ENCODE measurements at places on chromosomes 3 and 15.

DNA sequence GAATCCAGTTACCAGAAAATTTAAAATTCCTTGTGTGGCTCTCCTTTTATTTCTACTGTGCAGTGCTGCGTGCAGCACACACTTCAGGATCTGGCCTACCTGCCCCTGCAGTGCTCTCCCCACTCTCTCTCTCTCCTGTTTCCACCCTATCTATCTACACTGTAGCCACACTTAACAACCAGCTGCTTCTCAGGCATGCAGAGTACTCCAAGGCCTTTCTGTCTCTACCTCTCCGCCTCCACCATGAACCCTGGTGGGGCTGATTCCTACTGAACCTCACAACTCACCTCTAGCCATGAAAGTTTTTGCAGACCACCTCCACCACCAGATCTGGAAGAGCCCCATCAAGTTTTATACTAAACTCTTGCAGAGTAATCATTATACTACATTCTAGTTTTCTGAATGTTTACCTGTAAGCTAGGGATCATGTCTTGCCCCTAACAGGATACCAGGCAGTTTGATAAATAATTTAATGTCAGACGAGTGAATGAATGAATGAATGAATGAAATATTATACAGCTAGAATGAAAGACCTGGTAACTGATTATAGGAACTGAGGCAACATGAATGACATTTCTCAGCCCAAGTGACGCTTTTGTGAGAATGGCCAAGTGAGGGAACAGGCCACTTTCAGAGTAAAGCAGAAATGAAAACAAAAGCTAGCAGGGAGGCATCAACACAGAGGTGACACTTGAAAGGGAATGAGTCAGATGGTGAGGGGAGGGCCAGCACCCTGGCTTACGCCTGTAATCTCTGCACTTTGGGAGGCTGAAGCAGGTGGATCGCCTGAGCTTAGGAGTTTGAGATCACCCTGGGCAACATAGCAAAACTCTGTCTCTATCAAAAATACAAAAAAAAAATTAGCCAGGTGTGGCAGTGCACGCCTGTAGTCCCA is 363.5 kb downstream of the FOXP1 start:
- no peak for DNase-seq

DNA sequence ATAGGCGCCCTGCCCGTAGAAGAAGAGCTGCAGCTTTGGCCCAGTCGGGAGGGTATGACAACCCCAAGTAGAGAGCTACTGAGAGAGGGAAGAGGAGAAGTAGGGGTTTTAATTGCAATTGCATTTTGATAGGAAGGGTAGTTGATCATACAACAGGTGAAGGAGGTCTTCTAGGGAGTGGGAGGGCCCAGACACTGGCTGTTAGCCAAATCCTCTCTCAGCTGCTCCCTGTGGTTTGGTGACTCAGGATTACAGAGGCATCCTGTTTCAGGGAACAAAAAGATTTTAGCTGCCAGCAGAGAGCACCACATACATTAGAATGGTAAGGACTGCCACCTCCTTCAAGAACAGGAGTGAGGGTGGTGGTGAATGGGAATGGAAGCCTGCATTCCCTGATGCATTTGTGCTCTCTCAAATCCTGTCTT is 408.9 kb upstream of the THBS1 start:
- DNase-seq: no peak

DNA sequence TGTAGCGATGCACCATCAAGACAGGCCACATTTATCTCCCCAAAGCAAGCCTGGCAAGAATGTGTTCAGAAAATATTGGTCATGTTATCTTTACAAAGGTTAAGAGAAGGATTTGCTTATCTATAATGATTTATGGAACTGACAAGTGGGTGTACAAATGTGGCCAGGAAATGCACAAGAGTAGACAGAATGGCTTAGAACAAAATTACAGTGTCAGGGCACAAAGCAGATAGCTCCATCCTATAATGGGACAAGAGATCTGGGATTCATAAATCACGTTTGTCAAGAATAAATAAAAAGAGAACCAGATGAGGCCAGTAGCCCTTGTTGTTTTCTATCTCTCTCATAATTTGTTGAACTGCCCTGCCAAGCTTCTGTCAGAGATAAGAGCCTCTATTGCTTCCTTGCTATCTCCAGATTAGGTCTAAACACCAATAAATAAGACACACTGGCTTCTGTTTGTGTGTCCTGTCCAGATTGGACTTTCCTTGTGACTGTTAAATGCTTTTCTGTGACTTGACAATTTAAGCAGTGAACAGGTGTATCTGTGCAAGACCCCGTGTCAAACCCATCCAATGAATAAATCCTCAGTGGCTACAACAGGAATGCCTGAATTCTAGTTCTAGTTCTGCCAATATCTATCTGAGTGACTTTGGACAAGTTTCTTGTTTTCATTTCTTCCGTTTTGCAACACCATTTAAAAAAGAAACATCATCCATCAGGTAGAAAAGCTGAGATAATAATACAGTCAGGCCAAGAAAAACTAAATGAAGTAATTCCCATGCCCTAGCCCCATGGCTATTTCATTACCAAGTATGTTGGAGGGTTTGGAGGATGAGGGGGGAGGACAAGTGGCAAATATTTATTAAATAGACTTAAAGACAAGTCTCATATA is 157.2 kb downstream of the DCLK3 start:
- no peak for DNase-seq

GRCh38 chr15:62742409-62743171 is 300.0 kb upstream of the TPM1 start:
- no peak for DNase-seq

DNA sequence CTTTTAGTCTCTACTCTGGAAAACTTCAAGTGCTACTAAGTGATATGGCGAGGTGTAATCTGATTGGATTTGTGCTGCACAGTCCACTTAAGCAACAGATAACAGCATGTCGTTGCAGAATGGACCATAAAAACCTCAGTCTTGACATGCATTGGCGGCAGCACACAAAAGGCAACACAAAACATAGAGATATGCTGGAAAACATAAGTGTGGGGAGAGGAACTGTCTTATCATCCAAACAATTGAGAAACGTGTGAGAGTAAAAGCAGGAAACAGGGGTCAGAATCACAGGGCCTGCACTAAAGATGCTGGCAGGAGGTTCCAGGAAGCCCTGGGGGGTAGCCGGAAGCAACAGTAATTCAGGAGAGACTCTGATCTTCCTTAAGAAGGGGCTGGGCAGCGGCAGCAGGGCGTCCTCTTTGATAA is 82.1 kb downstream of the CGNL1 start:
- no peak for DNase-seq

DNA sequence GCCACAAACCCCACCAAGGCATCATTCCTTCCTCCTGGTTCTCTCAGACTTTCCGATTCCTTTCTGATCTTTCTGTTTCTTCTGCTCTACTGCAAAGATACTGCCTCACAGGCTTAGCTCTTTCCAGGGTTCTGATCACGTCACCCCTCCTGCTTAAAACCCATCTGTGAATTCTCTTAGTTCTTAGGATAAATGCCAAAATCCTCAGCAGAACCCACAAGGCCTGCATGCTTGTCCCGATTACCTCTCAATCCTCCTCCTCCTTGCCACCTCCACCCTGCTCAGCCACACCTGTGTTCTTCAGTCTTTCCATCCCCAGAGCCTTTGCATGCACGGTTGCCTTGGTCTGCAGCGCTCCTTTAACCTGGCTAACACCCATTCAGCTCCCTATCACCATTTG is 84.0 kb downstream of the SRGAP3 start:
- DNase-seq: no peak

- no peak for DNase-seq
These were observed 217.8 kb downstream of the SOX2 start for GRCh38 chr3:181929501-181929900.

DNA sequence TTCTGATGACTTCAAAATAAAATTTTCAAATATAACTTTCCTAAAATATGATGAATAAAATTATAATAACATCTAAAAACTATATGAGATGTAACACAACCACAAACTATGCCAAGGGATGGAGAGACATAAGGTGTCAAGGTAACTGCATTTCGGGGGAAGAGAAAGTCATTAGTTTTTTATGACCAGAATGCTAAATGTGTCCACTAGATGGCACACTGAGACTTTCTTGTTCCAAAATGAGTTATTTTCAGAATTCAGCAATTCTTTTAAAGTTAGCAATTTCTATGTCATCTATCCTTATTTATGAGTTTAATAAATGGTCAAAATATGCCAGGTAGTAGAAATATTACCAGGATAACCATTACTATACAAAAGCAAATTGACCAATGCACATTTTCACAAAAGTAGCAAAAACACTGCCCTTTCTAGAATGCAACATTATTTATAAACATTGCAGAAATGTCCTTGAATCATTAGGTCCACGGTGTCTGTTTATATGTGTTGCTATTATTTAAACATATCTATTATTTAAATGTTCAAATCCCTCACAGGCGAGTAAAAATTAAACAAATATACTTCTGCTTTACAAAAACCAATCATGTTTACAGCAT is 374.2 kb downstream of the PLCL2 start:
- no peak for DNase-seq

- DNase-seq: no peak
These were observed 189.9 kb downstream of the TCF12 start for GRCh38 chr15:57108296-57108695.

DNA sequence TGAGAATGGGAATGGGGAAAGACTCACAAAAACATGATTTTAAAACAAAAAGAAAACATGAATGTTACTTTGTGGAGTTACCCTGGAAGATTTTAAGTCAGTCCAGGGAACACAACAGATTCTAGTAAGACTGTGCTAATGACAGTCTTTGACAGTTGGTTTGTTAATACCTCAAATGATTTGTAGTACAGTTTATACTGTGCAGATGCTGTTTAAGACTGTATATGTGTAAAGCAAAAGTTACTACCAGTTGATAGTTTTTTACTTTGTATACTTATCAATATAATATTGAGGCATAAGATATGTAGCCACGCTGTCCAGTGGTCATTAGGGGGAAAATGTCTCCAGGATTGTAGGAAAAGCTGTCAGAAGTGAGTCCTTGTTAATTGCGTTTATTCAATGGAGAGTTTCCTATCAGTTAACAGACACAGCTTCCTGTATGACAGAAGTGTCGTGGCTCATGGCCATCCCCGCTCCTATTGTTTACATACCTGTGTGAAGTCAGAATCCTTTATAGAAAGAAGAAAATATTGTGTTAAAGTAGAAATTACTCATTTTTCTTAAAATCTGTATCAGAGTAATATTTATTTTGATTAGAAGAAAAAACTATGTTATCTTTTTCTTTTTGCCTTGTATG is 36.0 kb downstream of the NKIRAS1 start:
- no peak for DNase-seq

GRCh38 chr3:72266016-72266370 is 481.0 kb upstream of the PROK2 start:
- no peak for DNase-seq

GRCh38 chr3:24272875-24273274 is 221.8 kb downstream of the THRB start:
- no peak for DNase-seq

DNA sequence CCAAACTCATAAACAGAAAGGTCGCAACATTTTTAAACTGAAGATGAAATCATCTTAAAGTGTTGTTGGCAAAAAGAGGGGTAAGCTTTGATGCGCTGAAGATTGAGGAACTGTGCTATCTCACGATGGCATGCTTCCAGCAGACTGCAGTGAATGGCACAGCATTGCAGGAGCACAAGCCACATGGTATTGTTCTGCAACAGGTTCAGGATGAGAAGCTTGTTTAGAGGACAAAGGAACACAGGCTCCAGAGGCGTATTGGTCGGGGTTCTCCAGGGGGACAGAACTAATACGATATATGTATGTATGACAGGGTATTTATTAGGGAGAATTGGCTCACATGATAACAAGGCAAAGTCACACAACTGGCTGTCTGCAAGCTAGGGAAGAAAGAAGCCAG is 13.8 kb upstream of the PLD1 start:
- no peak for DNase-seq

- no peak for DNase-seq
These were observed 69.9 kb downstream of the LRIG1 start for GRCh38 chr3:66430876-66431275.

DNA sequence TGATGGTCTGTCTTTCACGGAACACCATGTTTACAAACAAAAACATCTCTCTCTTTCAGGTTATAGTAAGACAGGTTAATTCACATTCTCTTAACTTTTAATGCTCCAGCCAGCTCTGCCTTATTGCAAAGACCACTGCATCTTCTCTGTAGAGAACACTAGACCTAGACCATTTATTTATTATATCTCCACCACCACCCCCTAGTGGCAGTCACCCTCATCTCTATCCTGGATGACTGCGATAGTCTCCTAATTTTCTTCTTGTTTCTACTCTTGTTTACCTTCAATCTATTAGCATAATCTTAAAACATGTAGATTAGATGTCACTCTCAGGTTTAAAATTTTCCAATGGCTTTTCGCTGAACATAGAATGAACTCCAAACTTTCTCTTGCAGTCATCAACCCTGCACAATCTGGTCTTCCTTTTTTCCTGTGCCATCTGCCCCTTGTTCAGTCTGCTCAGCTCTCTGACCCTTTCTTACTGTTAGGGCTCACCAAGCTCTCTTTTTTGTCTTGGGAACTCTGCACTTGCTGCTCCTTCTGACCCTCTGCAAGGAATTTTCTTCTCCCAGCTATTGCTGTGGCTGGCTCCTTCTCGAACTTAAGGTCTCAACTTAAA is 155.6 kb downstream of the SQOR start:
- no peak for DNase-seq

- DNase-seq: no peak
These were observed 452 bp upstream of the SV2B start for GRCh38 chr15:91099616-91099994.

DNA sequence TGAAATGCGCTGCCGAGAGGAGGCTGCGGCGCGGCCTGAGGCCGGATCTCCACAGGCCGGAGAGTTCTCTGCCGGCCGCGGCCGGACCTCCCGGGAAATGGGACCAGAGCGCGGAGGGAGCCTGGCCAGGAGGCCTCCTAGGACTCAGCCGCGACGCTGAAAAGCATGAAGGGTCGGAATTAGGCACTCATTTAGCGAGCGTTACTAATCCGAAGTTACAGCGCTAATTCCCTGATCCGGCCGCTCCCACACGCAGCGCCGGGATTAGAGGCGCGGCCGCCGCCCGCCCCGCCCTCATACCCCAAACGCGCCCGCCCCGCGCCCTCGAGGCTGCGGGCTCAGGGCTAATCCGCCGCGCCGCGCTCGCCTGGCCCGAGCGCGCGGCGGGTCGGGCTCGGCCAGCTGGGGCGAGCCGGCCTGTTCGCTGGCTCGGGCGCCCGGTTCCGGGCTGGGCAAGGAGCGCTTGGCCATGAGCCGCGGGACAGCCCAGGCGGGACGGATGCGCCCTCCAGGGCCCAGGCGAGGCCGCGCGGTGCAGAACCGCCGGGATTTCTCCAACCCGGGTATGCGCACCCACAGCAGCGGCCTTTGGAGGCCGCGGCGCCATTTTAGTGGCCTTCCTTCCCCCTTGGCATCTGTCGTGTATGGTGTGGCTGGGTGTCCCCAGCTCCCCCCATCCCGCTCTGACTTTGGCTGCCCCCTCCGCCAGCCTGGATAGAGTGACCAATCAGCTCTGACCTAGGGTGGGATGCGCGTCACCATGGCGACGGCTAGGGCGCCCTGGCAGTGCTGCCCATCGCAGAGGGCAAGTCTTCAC is 36.8 kb upstream of the POLG start:
- DNase-seq: no peak

- DNase-seq: no peak
These were observed 8.2 kb upstream of the VGLL4 start for GRCh38 chr3:11651900-11652299.

Data from stimulated activated CD8-positive, alpha-beta memory T cell treated with anti-CD3 and anti-CD28 coated beads, Interleukin-4, amount 100 ng/mL, for 1 hour (primary cell).